Muscle of leg (tissue), 16 donors: ENCODE measurements at places on chromosomes 1 and 21. TPM values are rescaled to one million over a fixed set of nuclear protein-coding genes. Genes with fewer than 3 reads are reported as not detected.

GRCh38 chr1:184533049-184533448, 146.2 kb downstream of the C1orf21 start:
- H3K4me3 ChIP-seq = no peak overlapping the region
- H3K27ac ChIP-seq = no peak overlapping the region
- no peak for DNase-seq
- no peaks in the 10 kb centered on the region for H3K36me3 ChIP-seq

The SHC1 gene
- 69.9 TPM for total RNA-seq

- H3K27me3 ChIP-seq = no peaks in the 10 kb centered on the region
- H3K4me3 ChIP-seq = no peak overlapping the region
- no peak for DNase-seq
These were observed 40.8 kb upstream of the HEATR1 start for GRCh38 chr1:236645016-236645680.

GRCh38 chr1:48610628-48611542, 138.9 kb upstream of the SPATA6 start:
- no peaks in the 10 kb centered on the region for H3K36me3 ChIP-seq
- DNase-seq = peak; percentile 27
- no peak overlapping the region for H3K4me3 ChIP-seq
- H3K4me1 ChIP-seq = peaks cover 6% of the 10 kb centered on the region
- H3K27ac ChIP-seq = no peak overlapping the region

DNA sequence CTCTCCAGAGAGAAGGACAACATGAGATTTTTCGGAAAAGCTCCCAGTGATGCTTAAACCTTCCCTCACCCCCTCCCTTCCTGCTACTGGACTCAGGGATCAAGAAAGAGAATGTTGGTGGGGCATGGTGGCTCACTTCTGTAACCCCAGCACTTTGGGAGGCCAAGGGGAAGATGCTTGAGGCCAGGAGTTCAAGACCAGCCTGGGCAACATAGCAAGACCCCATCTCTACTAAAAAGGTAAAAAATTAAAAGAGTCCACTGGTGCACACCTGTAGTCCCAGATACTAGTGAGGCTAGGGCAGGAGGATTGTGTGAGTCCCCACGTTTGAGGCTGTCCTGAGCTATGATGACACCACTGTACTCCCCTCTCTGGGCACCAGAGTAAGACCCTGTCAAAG, 162.9 kb upstream of the RAB4A start:
- H3K4me3 ChIP-seq = no peak overlapping the region
- DNase-seq = no peak
- no peak overlapping the region for H3K27ac ChIP-seq

The PDC gene
- total RNA-seq = not detected

GRCh38 chr1:152752225-152752624, 5.6 kb upstream of the KPRP start:
- H3K4me3 ChIP-seq = no peak overlapping the region
- DNase-seq = no peak
- no peaks in the 10 kb centered on the region for H3K36me3 ChIP-seq
- peaks cover 2% of the 10 kb centered on the region for H3K27me3 ChIP-seq
- no peaks in the 10 kb centered on the region for H3K4me1 ChIP-seq
- no peak overlapping the region for H3K27ac ChIP-seq

- H3K36me3 ChIP-seq = no peaks in the 10 kb centered on the region
These were observed 32.1 kb upstream of the KCNE1 start for GRCh38 chr21:34544032-34544496.

DNA sequence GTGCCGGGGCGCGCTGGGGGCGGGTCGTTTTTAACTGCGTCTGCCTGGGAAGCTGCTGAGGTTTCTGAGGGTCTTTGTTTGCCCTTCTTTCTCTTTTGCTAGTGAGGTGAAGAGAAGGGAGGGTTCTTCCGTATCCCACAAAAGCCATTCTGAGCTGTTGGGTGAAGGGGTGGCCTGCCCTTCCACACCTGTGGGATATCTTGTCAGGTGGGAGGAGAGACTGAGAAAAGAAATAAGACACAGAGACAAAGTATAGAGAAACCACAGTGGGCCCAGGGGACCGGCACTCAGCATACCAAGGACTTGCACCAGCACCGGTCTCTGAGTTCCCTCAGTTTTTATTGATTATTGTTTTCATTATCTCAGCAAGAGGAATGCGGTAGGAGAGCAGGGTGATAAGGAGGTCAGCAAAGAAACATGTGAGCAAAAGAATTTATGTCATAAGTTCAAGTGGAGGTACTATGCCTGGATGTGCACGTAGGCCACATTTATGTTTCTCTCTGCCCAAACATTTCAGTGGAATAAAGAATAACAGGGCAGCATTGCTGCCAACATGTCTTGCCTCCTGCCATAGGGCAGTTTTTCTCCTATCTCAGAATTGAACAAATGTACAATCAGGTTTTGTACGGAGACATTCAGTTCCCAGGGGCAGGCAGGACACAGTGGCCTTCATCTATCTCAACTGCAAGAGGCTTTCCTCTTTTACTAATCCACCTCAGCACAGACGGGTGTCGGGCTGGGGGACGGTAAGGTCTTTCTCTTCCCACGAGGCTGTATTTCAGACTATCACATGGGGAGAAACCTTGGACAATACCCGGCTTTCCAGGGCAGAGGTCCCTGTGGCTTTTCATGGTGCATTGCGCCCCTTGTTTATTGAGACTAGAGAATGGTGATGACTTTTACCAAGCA, 972 bp downstream of the PGBD2 start:
- peak overlapping the region; percentile 98 for H3K27ac ChIP-seq
- H3K4me3 ChIP-seq = peak overlapping the region; percentile 72
- peaks cover 2% of the 10 kb centered on the region for H3K36me3 ChIP-seq
- H3K4me1 ChIP-seq = peaks cover 7% of the 10 kb centered on the region
- H3K27me3 ChIP-seq = no peaks in the 10 kb centered on the region

DNA sequence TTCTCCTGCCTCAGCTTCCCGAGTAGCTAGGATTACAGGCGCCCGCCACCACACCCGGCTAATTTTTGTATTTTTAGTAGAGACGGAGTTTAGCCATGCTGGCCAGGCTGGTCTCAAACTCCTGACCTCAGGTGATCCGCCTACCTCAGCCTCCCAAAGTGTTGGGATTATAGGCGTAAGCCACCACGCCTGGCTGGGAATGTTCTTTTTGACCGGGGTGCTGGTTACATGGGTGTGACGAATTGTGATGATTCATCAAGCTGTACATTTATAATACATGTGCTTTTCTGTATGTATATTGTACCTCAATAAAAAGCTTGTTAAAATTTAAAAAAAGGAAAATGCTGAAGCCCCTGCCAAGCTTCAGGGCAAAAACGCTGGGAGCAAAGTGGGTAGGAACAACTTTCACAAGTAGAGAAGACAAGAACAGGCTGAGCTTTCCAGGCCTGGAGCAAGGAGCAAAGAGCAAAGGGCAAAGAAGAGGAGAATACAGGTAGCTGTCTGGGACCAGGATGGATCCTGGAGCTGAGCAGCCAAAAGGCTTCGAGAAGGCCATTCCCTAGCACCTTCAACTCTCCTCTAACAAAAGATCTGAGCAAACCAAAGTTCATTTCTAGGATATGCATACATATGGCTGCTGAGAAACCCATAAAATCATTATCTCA, 20.5 kb upstream of the YRDC start:
- H3K36me3 ChIP-seq = peaks cover 32% of the 10 kb centered on the region
- no peaks in the 10 kb centered on the region for H3K4me1 ChIP-seq
- no peak overlapping the region for H3K27ac ChIP-seq
- no peak for DNase-seq

DNA sequence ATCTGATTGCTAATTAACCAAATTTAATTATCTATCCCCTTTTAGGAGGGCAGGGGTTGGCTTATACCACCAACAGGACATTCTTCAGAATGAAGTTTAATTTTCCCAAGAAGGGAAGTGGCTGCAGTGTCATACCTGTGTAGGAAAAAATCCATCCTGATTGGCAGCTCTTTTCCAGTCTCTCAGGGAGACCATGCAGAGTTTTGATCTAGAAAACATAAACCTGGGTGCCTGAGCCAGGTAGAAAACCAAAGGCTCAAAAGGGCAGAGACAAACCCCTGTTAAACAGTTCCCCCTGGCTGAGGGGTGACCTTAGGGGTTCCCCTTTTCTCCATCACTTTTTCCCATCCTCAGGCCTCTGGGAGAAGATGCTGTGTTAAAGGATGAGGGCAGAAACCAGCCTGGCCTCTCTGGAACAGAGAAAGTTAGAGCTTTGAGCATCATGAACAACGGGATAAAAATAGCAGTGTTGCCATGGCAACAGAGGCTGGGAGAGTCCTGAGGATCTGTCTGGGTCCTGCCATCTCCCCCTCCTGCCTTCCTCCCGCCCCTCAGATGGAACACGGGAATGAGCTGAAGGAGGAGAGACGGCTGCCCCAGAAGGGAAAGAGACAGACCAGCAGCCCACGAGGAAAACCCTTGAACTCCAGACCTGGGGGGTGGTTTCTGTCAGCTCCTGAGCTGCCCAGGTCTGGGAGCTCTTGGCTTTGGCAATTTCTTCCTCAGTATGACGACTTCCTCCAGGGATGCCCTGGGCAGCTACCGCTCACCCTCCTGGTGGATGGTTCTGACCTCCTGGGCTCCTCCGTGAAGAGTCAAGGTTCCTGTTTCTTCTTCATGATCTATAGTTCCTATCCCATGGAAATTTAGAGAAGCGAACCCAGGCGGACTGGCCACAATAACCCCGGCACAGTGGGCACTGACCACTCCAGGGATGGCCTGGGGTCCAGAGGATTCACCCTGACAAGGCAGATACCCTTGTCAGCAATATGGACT, 14.0 kb upstream of the LEMD1 start:
- H3K4me3 ChIP-seq = no peak overlapping the region
- peaks cover 39% of the 10 kb centered on the region for H3K4me1 ChIP-seq
- H3K36me3 ChIP-seq = no peaks in the 10 kb centered on the region
- peaks cover 31% of the 10 kb centered on the region for H3K27me3 ChIP-seq
- peak; percentile 42 for DNase-seq

GRCh38 chr1:183736343-183736742, 68.6 kb upstream of the RGL1 start:
- H3K36me3 ChIP-seq = no peaks in the 10 kb centered on the region
- H3K4me1 ChIP-seq = peaks cover 27% of the 10 kb centered on the region
- no peaks in the 10 kb centered on the region for H3K27me3 ChIP-seq
- H3K4me3 ChIP-seq = no peak overlapping the region
- no peak for DNase-seq

GRCh38 chr1:10957133-10957532, 55.3 kb upstream of the TARDBP start:
- H3K27me3 ChIP-seq = no peaks in the 10 kb centered on the region
- H3K27ac ChIP-seq = peak overlapping the region; percentile 85
- peak; percentile 55 for DNase-seq
- H3K4me1 ChIP-seq = peaks cover 54% of the 10 kb centered on the region

DNA sequence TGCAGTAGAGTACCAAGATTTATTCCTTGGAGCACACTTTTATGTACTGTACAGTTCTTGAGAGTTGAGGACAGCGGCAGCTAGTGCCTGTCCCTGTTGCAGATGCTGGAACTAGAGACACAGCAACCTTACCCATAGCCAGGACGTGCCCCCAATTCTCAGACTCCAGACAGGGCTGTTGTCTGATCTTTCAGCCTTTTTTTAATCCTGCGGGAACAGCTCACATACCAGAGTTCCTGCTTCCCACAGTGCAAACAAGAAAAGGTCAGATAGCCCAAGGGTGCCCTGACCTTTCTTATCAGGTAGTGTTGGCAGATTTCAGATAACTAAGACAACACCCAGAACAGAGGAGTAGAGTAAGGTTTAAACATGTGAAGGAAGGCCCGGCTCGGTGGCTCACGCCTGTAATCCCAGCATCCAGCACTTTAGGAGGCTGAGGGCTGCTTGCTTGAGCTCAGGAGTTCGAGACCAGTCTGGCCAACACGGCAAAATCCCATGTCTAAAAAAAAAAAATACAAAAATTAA, 78.5 kb downstream of the DOP1B start:
- H3K27ac ChIP-seq = no peak overlapping the region
- DNase-seq = no peak
- H3K4me1 ChIP-seq = no peaks in the 10 kb centered on the region
- no peak overlapping the region for H3K4me3 ChIP-seq
- H3K27me3 ChIP-seq = no peaks in the 10 kb centered on the region

GRCh38 chr1:157040802-157041201, 4.7 kb downstream of the ARHGEF11 start:
- DNase-seq = no peak
- no peak overlapping the region for H3K27ac ChIP-seq
- no peaks in the 10 kb centered on the region for H3K27me3 ChIP-seq
- H3K36me3 ChIP-seq = no peaks in the 10 kb centered on the region

DNA sequence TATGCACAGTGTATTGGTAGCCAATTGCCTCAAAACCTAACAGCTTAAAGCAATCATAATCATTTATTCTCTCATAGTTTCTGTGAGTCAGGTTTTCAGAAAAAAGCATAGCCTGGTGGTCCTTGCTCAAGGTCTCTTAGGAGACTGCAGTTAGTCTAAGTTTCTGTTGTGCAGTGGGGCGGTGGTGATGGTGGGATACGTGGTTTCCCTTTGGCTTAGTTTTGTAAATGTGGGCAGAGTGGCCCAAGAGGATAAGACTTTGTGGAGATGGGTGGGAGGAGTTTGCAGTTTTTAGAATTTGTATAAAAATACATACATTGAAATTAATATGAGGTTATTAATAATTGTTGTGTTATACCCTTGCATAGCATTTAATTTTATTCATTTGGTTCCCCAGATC, 68.6 kb downstream of the NOS1AP start:
- H3K27me3 ChIP-seq = no peaks in the 10 kb centered on the region
- no peaks in the 10 kb centered on the region for H3K4me1 ChIP-seq
- H3K36me3 ChIP-seq = no peaks in the 10 kb centered on the region

DNA sequence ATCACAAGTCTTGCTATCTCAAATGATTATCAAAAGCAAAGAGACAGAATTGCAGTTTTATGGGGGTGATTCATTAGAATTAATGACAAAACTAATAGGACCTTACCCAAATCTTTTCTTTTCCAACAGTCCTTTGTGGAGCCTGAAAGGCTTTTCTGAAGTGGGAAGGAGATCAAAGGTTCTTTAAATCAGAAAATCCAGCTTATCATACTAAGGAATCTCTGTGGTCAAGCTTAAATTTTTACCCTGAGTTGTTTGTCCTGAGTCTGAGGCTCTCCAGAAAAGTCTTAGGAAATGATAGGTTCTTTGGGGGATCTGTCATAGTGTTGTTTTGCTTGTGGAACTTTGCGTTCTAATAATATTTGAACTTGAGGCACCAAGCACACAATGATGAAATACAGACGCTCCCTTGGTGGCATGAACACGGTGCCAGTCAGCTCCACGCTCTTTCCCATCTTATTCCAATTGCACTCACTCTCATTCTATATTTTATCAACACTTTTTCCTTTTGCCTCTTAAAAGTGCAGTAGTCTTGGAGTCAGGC, 38.0 kb upstream of the COL24A1 start:
- no peaks in the 10 kb centered on the region for H3K27me3 ChIP-seq
- H3K4me3 ChIP-seq = no peak overlapping the region
- DNase-seq = no peak
- H3K4me1 ChIP-seq = no peaks in the 10 kb centered on the region

The ELOVL1 gene
- 25.4 TPM for total RNA-seq

The KIF17 gene
- 1.8 TPM for total RNA-seq

- H3K36me3 ChIP-seq = no peaks in the 10 kb centered on the region
- peaks cover 10% of the 10 kb centered on the region for H3K4me1 ChIP-seq
- H3K27ac ChIP-seq = no peak overlapping the region
These were observed 76.4 kb upstream of the IFFO2 start for GRCh38 chr1:19032701-19033514.

- H3K4me3 ChIP-seq = no peak overlapping the region
- DNase-seq = no peak
- no peaks in the 10 kb centered on the region for H3K36me3 ChIP-seq
- H3K27ac ChIP-seq = no peak overlapping the region
These were observed 156.9 kb upstream of the NBPF11 start for GRCh38 chr1:148308832-148309458.

The AGMAT gene
- total RNA-seq = 4.3 TPM

The AIRE gene
- 0.04 TPM for total RNA-seq
